ENCODE measurements at places on chromosomes 7 and 10.

GRCh38 chr7:107999779-108000560 is 3.0 kb downstream of the LAMB1 start:
- peak; percentile 40 for DNase-seq

GRCh38 chr7:44109991-44110390 is 5.8 kb downstream of the AEBP1 start:
- no peak for DNase-seq

- DNase-seq: no peak
These were observed 26.5 kb downstream of the KNDC1 start for GRCh38 chr10:133186416-133187090.

DNA sequence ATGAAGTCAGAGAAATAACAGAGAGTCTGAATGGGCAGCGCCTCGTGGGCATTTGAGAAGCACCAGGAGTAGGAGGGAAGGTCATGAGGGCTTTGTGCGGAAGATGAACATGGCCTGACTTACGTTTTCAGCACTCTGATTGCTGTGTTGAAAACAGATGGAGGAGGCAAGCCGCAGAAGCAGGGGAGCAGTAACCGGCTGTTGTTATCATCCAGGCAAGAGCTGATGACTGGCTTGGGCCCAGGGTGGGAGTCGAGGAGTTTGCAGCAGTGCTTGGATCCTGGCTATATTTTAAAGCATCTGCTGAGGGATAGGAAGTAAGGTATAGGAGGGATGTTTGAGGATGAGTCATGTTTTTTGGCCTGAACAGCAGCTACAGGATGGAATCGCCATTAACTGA is 12.7 kb upstream of the PDLIM1 start:
- peak; percentile 91 for DNase-seq

DNA sequence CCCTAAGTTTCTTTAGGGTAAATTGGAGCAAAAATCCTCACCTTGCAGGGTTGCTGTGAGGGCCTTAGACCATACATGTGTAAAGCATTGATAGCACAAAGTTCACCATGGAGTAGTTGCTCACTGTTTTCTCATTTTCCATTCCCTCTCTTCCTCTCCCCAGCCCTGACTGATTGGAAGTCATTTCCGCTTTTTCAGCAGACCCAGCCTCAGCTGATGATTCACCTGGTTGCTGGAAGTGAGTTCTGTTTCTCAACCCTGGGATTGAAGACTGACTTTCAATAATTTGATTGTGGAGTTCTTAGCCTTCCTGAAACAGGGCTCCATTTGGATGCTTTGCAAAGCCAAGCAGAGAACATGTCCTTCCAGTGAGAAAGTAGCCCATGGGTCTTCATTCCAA is 107.0 kb downstream of the PLXNA4 start:
- no peak for DNase-seq

DNA sequence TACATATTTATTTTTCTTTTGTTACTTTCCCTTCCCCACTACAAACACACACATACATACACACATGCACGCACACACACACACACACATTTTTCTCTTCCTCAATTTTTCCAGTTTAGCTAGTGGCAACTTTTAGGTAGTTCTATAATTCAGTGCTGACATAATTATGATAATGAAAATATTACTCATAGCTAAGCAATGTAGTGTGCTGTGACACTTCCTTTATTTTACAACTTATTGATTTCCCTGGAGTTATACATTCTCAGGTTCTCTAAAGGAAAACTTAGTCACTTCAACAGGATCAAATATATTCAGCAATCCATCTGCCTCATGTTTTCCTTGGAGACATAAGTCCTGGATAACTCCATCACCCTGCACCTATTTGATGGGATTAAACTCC is 151.6 kb downstream of the CACNA2D1 start:
- DNase-seq: peak; percentile 7

DNA sequence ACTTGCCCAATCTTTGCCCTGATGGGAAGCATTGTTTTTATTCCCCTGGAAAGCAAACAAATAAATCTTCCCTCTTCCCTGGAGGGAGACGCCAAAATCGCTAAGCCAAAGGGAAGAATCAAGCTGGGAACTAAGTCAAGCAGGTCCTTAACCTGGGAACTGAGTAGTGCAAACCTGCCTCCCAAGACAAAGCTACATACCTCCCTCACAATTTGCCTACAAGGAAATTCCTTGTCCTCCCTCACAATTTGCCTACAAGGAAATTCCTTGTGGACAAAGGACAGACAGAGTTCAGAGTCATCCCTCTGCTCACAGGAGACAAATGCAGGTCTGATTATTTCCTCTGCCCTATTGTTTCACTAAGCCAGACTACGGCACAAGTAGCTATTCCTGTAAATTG is 50.5 kb downstream of the SPOCK2 start:
- no peak for DNase-seq

- no peak for DNase-seq
These were observed 178.8 kb downstream of the SKAP2 start for GRCh38 chr7:26685606-26686005.

DNA sequence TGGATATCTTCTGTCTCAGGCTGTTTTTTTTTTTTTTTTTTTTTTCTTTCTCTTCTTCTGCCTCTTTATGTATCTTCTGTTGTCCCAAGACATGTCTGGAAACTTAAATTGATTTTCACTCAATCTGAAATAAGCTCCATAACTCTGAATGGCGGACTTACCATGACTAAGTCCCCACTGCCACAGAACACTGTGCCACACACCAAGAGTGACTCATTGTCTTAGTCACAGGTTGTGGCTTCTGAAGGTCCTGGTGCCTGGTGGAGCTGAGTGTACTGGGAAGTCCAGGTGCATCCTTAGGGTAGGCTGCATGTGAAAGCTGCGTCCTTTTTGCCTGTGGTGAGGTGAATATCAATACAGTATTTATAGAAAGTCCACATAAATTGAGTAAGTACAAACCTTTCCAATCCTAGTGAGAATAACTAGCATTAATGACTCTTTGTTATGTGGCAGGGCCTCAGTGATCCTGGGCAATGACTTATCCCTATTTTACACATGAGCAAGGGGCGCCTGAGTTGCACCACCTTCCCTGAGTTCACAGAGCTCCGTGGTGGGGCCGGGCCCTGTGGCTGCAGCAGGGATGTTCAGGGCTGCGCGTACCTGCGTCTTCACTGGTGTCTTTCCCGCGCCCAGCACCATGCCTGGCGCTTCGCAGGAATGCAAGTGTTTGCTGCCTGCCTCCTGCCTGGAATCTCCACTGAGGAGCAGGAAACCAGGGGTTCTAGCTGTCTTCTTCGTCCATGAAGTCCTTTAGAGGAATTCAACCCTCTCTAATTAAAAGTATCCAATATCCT is 4.3 kb downstream of the PFKP start:
- peak; percentile 87 for DNase-seq

DNA sequence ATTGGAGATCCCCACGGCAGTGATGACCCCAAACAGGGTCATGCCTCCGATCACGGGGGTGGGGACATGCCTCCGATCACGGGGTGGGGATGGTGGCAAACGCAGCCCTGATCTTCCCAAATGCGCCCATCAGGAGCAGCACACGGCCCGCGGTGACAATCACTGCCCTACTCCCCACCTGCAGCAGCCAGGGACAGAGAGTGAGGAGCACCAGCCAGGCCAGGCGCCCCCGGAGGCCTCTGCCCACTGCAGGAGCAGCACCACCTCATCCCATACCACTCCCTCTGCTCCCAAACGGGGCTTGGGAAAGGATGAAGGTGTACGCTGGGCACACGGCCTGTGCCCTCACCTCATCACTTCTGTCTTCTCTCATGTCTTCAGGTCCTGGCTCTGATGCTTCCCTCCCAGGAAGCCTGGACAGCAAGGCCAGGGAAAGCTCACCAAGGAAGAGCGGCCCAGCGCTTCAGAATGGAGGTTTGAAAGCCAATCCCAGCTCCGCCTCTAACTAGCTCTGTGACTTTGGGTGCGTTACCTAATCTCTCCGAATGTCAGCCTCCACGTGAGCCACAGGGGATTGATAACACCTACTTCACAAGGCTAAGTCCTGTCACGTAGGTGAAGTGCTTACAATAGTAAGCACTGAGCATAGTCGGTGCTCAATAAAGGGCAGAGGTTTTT is 37.1 kb downstream of the STRA8 start:
- no peak for DNase-seq

DNA sequence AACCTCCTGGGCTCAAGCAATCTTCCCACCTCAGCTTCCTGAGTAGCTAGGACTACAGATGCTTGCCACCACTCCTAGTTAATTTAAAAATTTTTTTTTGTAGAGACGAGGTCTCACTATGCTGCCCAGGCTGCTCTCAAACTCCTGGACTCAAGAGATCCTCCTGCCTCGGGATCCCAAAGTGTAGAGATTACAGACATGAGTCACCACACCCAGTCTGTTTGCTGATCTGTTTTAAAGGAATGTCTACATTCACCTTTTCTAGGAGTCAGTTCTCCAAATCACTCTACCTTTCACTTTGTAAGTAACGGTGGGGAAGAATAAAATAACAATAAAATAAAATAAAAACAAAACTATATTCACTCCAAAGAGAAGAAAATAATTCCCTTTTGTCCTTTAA is 86.6 kb upstream of the AGBL3 start:
- DNase-seq: peak; percentile 76

DNA sequence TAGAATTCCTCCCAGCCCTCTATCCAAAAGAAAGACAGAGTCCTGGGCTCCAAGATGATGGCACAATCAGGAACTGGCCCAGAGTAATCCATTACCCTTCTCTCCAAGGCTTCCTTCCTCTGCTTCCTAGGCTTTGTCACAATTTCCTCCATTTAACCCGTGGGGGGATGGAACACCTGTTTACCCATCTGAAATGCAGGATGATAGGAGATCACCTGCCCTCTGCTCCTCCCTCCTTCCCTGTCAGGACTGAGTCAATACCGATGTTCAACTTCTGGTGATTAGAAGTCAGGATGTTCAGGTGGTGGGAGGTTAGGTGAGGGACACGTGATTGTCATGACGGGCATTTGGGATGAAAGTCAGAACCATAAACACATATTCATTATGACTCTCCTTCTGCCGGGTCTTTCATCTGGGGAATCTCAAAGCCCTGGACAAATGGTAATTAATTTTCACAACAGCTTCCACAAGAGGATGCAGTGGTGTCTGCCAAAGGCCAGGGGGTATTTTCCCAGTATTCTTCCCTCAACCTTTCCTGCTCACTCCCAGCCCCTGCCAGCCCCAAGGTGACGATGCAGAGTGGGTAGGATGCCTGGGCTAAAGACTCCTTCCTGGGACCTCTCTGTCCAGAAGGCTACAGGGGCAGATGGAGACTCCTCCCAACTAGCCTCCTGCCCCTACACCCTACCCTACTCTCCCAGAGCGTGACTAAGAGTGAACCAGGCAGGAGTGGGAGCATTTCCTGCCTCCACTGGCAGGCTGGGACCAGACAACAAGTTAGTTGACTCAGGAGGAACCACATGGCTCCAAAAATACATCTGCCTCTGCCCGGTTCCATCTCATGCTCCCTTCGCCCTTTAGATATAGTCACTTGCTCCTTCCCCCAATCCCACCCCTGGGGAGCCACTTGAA is 27.9 kb downstream of the DUSP5 start:
- DNase-seq: no peak

DNA sequence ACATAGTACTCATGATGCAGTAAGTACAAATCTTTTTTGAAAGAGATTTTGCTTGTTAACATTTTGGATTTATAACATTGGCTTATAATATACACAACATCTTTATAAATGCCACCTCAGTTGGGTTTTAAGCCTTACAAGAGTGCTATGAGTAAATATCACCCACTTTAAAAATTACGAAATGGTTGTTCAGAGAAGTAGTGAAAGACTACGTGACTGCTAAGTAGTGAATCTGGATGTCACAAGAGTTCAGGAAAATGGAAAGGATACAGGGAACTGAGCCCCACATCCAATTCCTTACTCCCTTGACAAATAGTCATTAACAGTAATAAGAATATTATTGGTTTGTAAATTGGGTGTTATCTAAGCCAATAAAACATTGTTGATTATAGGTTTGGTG is 20.0 kb downstream of the TMEM106B start:
- no peak for DNase-seq

DNA sequence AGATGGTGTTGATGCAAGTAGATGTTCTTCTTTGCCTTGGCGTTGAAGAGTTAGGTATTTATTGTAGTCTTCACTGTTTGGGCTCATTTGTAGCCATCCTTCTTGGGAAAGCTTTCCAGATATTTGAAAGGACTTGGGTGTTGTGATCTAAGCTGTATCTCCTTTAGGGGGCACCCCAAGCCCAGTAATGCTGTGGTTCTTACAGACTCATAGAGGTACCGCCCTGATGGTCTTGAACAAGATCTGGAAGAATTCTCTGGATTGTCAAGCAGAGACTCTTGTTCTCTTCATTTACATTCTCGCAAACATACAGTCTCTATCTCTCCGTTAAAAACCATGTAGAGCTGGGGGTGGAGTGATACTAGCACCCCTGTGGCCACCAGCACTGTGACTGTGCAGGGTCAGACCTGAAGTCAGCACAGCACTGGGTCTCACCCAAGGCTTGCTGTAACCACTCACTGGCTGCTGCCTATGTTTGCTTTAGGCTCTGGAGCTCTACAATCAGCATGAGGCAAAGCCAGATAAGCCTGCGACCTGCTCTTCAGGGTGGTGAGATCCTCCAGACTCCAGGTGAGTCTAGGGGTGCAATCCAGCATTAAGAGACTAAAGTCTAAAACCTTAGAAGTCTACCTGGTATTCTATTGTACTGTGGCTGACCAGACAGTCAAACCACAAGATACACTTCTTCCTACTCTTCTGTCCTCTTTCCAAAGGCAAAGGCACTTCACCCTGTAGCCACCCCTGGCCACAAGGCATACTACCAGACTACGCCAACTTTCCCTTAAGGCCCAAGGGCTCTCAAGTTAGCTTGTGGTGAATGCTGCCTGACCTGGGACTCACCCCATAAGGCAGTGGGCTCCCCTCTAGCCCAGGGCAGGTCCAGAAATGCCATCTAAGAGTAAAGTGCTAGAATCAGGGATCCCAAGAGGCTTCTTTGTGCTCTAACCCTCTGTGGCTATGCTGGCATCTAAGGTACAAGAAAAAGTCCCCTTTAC is 209.7 kb upstream of the TMEM196 start:
- peak; percentile 77 for DNase-seq

DNA sequence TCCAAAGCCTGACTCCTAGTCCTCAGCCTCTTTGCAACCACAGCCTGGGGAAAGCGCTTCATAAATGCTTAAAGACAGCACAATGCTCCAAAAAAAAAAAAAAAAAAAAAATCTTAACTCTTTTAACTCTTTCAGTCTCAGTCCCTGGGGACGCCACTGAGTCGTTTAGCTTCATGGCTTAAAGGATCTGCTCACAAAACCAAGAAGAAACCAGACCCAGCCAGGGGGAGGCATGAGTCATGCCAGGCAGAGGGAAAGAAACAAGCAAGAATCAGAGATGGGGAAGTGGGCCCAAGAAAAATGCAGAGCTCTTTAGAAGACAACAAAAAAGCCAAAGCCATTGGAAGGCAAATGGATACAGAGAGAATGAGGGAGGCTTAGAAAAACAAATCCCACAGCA is 32.5 kb upstream of the DOCK1 start:
- no peak for DNase-seq

GRCh38 chr7:95547361-95548348 is 48.7 kb downstream of the PDK4 start:
- no peak for DNase-seq

DNA sequence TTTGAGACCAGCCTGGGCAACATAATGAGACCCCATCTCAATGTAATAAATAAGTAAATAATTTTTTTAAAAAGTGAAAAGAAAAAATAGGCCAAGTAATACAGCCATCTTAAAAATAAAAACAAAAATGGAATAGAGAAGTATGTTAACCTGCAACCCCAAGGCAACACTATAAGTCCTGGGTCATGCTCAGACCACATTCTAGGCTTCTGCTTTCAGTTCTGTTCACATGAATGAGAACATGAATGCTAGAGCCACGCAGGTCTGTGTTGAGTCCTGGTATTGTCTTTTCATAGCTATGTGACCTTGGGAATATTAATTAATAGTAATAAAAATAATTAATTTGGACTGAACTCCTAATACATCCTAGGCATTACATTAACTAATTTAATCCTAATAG is 284.0 kb downstream of the AUTS2 start:
- DNase-seq: no peak

- DNase-seq: no peak
These were observed 23.6 kb upstream of the GATAD1 start for GRCh38 chr7:92423710-92424131.
